Stimulated activated CD4-positive, alpha-beta T cell treated with anti-CD3 and anti-CD28 coated beads, Interleukin-15, amount 100 ng/mL, for 1 hour (primary cell): ENCODE measurements at places on chromosomes 5 and 9.

DNA sequence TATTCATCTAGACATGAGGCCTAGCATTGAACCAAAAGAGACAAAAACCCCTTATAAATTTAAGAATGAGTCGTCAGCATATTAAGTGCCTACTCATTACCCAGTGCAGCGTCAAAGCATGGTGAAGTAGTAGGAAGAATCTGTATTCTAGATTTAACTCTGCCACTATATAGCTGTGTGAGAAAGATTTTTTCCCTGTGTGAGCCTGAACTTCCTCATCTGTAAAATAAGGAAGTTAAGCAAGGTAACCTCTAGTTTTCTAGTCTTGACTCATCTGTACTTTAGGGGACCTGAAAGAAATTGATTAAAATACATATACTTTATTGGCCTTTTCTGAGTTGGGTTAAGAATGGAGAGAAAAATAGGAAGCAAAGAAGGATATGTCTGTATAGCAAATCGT, 82.1 kb upstream of the RUSC2 start:
- no peak for DNase-seq

GRCh38 chr9:114108016-114108833, 9.1 kb upstream of the KIF12 start:
- peak; percentile 41 for DNase-seq

- no peak for DNase-seq
These were observed 452.7 kb upstream of the DAB2 start for GRCh38 chr5:39877479-39877878.

DNA sequence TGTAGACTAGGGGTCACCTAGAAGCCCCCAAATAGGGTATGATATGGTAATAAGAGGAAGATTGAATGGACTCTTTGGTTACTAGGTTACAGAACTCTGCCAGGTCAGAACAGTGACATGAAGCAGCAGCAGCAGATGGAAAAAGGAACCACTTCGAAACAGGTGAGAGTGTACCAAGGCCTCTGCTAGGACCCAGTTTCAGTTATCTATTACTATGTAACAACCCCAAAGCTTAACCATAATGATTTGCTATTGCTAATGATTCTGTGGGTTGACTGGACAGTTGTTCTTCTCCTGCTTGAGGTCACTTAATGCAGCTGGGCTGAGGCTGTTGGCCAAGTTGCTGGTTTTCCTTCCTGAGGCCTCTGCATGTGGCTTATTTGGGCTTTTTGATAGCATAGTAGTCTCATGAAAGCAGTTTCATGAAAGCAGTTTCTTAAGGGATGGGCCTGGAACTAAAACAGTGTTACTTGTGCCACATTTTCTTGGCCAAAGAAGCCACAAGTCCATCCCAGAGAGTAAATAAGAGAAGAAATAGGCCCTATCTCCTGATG, 17.6 kb downstream of the C9orf43 start:
- no peak for DNase-seq

- DNase-seq, result no peak
These were observed 58.2 kb upstream of the GGTA1 start for GRCh38 chr9:121557581-121558447.

GRCh38 chr5:57280853-57281252, 107.0 kb downstream of the GPBP1 start:
- DNase-seq, result no peak

DNA sequence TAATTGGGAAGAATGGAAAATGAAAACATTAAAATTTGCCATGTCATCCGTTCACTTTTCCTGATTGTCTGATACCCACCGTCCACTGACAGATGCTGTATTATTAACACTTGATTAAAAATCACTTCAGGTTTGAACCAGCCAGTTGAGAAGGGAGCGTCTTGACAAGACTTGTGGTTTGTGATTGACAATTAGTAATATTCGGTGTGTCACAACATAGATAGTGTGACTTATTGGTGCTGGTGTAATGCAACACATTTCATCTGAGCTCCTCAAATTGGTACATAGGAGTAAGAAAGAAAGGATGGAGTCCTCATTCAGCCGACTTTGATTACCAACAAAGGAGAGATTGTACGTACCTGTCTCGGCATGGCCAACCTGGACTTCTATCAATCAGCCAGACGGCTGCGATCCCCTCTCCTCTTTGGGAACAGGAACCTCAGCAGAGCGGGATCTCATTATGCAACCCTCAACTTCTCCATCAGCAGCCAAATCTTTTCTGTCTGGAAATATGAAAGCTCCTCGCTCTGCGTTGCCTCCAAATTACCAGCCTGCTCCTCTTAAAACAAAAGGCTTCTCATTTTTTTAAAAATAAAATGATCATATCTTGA, 211.7 kb upstream of the MVB12B start:
- DNase-seq, result no peak

- DNase-seq, result no peak
These were observed 22.9 kb upstream of the PPIC start for GRCh38 chr5:123059455-123059854.
